Foreskin keratinocyte (primary cell): ENCODE measurements at places on chromosomes 12 and 14.

- no peak for DNase-seq
Observed at GRCh38 chr14:91867316-91867988, at the start of gene TC2N. TSS of gene TC2N (minus strand) at chr14:91867536. CDS start at chr14:91813769, 53,767 bp downstream.

GRCh38 chr14:33587791-33588190 is 363.1 kb downstream of the EGLN3 start:
- no peak for DNase-seq

GRCh38 chr12:6950811-6951540 is at the start of gene PTPN6:
TSS of gene PTPN6 (plus strand) at chr12:6951356. CDS start at chr12:6951513, 157 bp downstream.
- DNase-seq = no peak

GRCh38 chr14:51651388-51652167 is at the start of gene FRMD6:
TSS of gene FRMD6 (plus strand) at chr14:51651910. CDS start at chr14:51689837, 37,927 bp downstream.
- peak; percentile 80 for DNase-seq

DNA sequence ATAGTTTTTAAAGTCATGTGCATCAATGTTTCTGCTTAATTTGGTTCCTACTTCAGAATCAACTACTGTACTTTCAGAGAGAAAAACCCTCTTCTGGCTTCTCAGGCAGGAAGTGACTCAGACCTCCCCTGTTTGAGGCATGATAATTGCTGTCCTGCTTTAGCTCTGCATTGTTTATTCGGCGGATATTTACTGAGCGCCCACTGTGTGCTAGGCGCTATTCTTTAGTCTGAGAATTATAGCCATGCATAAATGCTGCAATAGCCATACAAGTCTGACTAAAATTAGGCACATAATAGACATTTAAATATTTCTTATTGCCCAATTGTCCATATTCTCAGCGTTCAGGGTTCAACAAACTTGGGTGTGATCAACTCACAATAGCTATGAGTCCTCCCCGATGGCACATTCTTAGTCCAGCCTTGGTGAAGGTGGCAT is 6.1 kb upstream of the AMIGO2 start:
- DNase-seq = peak; percentile 63

DNA sequence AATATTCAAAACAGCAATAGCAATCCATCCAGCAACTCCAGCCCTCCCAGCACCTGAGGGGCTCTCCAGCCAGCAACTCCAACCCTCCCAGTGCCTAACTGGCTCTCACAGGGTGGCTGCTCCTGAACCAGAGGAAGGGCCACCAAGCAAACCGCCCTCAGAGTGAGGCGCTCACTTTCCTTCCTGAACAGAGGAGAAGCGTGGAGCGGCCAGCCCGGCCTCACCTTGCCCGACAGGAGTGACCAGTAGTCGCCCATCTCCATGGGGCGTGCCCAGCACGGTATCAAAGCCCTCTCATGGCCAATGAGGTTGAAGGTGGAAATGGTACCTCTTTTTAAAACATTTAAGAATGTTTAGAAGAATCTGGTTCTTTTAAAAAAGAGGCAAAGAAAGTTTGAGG is 27.4 kb downstream of the CDC42BPB start:
- no peak for DNase-seq

GRCh38 chr12:10113920-10114319 is 15.1 kb upstream of the CLEC1A start:
- DNase-seq = no peak

- DNase-seq = peak; percentile 92
Observed at GRCh38 chr14:20657216-20658211, 16.0 kb upstream of the OR6S1 start.

- no peak for DNase-seq
Observed at GRCh38 chr12:104951759-104952509, 6.2 kb downstream of the SLC41A2 start.

GRCh38 chr12:72242946-72243345 is 29.2 kb upstream of the TRHDE start:
- DNase-seq = no peak

GRCh38 chr14:23437133-23438100 is 2.0 kb upstream of the MYH7 start:
- DNase-seq = no peak

- no peak for DNase-seq
Observed at GRCh38 chr12:2052826-2053678, at the start of gene CACNA1C. TSS of gene CACNA1C (plus strand) at chr12:2052987. CDS start at chr12:2053563, 576 bp downstream.

- DNase-seq = no peak
Observed at GRCh38 chr12:31850268-31850667, 108.9 kb upstream of the RESF1 start.

DNA sequence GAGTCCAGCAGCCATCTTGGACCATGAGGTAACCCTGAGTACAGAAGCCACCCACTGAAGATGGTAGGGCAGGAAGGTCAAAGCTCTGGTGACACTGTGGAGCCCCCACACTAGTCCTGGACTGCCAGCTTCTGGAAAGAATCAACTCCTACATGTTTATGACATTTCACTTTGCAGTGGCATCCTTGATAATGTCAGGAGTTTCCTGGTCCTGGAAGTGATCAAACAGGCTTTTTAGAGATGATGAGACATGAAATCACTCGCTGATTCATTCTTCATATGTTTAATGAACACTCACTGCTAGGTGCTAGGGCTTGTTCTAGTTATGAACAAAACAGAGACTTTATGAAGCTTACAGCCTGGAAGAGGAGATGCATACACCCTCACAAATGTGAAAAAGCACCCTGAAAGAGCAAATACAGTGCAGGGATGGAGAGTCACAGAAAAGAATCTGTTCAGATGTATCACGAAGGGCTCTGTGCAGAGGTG is 15.8 kb upstream of the HNF1A start:
- DNase-seq = peak; percentile 95

DNA sequence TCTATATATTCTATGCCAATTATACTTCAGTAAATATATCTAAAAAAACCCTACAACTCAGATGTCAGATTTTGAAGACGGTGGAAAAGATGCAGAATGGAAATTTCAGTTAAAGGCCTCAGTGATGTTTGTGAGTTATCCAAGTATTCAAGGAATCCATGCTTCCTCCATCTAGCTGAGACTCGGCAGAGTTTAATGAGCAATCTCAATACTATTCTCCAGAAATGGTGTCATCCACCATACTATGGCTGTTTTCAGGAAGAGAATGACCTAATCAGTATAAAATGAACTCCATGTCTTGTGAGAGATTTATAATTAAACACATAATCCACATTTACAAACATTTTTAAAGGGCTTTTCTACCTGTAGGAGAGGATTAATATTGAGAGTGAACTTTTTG is 66.0 kb downstream of the KLHL28 start:
- peak; percentile 82 for DNase-seq

DNA sequence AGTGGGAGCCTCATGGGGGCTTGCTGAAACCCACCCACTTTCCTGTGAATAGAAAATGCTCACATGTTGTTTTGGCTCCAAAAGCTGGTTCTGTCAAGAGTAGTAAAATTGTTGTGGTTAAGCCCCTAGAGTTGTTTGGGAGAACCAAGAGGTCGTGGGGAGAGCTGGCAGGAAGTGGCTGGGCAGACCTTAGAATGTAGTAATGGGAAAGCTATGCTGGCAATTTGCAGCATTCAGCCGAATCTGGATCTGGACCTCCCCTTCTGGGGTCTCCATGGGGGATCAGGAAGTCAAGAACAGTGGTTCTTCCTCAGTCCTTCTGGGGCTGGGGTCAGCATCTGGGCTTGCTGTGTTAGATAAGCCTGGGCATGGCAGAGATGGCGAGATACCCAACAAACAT is 150.6 kb upstream of the TBX3 start:
- peak; percentile 9 for DNase-seq

DNA sequence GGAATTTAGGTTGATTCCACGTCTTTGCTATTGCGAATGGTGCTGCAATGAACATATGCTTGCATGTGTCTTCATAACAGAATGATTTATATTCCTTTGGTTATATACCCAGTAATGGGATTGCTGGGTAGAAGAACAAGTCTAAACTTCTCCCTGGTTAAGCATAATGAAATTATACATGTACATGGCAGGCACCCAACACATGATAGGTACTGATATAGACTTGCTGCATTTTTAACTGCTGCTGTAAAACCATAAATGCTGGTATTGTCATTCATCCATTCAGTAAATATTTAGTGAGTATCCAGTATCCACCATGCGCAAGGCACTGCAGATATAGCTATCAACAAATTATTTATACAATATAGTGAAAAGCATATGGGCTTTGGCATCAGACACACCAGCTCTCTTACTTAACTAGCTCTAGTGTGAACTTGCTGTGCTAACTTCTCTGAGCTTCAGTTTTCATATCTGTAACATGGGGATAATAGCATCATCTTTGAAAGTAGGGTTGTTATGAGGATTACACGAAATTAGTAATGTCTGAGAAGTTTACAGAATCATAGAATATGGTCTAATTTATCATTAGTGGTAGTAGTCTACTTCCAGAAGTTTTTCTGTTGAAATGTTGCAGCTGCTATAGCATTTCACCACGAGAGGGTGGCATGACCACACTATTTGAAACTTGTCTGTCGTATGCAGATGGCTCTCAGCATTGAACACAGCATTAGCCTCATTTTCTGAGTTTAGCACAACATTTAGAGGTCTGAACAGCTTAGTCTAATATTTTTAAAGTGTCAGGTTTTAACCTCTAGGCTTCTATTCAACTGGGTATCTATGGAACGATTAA is 32.0 kb upstream of the SEL1L start:
- DNase-seq = peak; percentile 54

DNA sequence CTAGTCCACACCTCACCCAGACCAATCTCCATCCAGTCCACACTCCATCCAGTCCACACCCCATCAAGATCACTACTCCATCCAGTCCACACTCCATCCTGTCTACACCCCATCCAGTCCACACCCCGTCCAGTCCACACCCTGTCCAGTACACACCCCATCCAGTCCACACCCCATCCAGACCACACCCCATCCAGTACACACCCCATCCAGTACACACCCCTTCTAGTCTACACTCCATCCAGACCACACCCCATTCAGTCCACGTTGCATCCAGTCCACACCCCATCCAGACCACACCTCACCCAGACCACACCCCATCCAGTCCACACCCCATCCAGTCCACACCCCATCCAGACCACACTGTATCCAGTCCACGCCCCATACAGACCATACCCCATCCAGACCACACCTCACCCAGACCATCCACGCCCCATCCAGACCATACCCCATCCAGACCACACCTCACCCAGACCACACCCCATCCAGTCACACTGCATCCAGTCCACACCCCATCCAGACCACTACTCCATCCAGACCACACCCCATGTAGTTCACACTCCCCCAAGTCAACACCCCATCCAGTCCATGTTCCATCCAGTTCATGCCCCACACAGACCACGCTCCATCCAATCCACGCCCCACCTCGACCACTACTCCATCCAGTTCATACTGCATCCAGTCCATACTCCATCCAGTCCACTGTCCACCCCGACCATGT is 116.6 kb upstream of the RTL1 start:
- no peak for DNase-seq

- DNase-seq = no peak
Observed at GRCh38 chr12:26938701-26939062, 412 bp downstream of the FGFR1OP2 start.

DNA sequence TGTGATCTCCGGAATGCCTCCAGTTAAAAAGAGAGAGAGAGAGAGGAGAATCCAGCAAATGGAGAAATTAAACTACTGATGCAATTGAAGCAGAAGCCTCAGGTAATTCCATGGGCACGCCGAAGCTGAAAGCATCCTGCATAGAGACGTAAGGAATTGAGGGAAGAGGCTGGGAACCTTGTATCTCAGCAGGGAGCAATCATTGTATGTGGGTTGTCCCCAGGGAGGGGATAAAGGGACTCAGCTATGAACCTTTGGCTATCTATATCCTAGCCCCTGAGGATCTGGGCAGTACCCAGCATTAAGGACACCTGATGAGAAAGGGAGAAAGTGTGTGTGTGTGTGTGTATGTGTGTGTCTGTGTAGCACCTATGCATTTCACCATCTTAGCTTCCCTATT is 95.8 kb upstream of the ATXN7L3B start:
- no peak for DNase-seq

DNA sequence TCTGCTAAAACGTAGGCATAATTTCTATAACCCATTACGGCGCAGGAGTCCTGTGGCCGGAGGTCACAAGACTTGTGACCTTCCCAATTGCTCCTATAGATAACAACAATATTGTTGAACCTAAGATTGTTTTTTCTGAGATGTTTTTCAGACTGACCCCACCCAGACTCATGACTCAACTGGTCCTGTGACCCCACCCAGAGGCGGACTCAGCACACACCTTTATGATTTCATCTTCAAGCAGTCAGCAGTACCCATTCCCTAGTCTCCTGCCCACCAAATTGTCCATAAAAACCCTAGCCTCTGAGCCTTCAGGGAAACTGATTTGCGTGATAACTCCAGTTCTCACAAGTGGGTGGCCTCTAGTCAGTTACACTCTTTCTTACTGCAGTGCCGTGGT is 5.9 kb upstream of the PPP4R3A start:
- DNase-seq = no peak

GRCh38 chr12:80490329-80490728 is 46.3 kb downstream of the PTPRQ start:
- DNase-seq = no peak

GRCh38 chr14:104361101-104361591 is 218.4 kb upstream of the C14orf180 start:
- no peak for DNase-seq

DNA sequence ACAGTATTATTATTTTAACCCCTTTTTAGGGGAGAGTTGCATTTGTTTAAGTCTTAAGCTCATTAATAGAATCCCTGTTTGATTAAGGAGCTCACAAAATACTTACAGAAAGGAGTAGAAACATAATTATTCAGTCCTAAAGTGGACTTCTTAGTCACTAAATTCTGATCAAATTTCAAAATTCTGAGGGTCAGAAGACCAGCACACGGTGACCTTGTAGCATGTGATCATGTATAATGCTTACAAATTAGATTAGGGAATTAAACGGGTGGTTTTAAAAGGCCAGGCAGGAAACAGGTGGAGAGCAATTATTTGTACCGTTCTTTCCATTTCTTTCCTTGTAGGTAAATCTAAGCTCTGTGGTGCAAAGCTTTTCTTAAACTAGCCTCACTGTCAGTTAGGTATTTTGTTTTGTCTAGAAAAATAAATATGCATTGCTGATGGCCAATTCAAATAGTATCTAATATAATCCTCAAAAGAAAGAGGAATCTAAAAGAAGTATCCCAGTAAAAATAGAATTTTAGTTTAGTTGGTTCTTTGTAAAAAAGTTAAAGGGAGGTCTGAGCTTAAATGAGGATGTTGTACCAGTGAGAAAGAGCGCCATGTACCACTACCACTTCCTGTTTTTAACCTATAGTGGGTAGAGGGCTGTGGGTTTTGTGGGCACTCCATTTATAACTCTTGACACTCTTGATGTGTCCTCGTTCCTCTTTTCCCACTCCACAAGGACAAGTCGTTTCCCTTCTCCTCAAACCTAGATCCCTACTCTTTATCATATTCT is 51.1 kb downstream of the SLC38A1 start:
- DNase-seq = no peak
